ENCODE measurements at places on chromosomes 16 and 17.

GRCh38 chr16:867421-868385 is 67.2 kb upstream of the GNG13 start:
- no peak for DNase-seq
- H3K27ac ChIP-seq = no peak overlapping the region
- no peaks in the 10 kb centered on the region for H3K27me3 ChIP-seq
- H3K4me1 ChIP-seq = peaks cover 2% of the 10 kb centered on the region
- no peaks in the 10 kb centered on the region for H3K36me3 ChIP-seq

DNA sequence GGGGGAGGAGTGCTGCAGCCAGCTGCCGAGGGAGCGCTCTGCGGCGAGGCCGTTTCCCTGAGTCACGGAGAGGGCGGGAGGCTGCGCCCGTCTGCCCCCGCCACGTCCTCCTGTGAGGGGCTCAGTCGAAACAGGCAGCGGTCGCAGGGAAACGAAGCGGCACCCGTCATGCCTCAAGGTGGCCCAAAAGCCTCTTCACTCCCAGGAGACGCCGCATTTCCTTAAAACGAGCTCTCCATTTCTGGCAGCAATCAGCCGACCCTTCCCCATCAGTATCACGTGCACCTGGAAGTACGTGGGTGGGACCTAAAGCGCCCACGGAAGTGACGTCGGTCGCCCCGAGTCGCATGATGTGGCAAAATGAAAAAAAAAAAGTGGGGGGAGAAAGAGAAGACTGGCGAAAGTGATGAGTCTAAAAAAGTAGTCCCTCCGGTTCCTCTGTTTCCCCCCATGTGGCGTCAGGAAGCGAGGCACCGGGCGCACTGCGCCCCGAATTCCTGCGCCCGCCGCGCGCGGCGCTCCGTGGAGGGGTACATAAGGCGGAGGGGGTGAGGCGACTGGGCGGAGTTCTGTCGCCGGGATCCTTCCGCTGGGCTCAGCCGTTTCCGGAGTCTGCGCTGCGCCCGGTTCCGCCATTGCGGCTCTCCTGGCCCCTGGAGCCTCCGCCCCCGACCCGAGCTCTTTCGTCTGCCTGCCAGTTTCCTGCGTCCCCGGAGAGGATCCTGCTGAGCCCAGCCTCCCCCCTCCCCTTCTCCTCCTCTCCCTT is at the start of gene CLTC:
CLTC (plus strand) TSS at position 598 of the 766 bp plus-strand sequence. CDS start 237 bp downstream, outside the sequence.
- H3K27me3 ChIP-seq = no peaks in the 10 kb centered on the region
- peak within 1 kb of the TSS; percentile 99 for H3K27ac ChIP-seq
- peak; percentile 94 for DNase-seq
- H3K36me3 ChIP-seq = peaks cover 12% of the 10 kb centered on the region

GRCh38 chr17:29162082-29162908 is 17.9 kb downstream of the MYO18A start:
- H3K4me3 ChIP-seq = no peak overlapping the region
- H3K27ac ChIP-seq = no peak overlapping the region
- H3K4me1 ChIP-seq = peaks cover 10% of the 10 kb centered on the region
- peaks cover 5% of the 10 kb centered on the region for H3K36me3 ChIP-seq

GRCh38 chr17:68125111-68125870 is 89.8 kb downstream of the KPNA2 start:
- H3K4me1 ChIP-seq = peaks cover 23% of the 10 kb centered on the region
- no peaks in the 10 kb centered on the region for H3K27me3 ChIP-seq
- peaks cover 28% of the 10 kb centered on the region for H3K36me3 ChIP-seq
- no peak for DNase-seq

DNA sequence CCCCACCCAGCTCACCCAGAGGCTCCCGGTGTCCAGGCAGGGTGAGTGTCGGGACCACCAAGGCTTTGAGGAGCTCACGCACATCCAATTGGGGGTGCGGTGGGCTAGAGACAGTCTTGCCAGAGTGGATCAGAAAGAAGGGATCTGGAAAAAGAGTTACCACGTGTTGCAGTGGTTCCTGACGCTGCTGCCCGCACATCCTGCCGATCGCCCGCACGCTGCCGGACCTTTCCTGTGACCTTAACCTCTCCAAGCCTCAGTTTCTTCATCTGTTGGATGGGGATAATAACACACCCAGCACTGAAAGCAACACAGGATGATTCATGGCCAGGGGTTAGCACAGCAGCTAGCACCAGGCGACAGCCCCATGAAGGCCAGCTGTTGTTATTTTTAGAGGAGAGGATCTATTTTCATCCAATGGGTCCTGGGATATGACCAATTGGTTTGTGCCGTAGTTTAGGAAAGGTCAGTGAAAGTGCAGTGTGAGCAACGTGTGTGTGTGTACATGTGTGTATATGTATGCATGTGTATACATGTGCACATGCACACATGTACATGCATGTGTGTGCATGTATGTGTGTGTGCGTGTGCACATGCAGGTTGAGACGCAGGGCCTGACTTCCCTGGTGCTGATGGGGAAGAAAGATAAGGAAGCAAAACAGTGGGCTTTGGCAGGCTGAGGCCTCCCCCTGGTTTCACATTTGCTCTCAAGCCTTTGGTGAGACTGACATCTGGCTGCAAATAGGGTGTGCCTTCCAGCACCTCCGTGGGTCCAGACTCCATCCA is 2.5 kb downstream of the ITGAX start:
- H3K4me1 ChIP-seq = peaks cover 43% of the 10 kb centered on the region
- H3K36me3 ChIP-seq = peaks cover 7% of the 10 kb centered on the region
- H3K27ac ChIP-seq = peak overlapping the region; percentile 59
- DNase-seq = no peak
- H3K4me3 ChIP-seq = peak overlapping the region; percentile 33
